ENCODE measurements at places on chromosomes 13 and 19.

DNA sequence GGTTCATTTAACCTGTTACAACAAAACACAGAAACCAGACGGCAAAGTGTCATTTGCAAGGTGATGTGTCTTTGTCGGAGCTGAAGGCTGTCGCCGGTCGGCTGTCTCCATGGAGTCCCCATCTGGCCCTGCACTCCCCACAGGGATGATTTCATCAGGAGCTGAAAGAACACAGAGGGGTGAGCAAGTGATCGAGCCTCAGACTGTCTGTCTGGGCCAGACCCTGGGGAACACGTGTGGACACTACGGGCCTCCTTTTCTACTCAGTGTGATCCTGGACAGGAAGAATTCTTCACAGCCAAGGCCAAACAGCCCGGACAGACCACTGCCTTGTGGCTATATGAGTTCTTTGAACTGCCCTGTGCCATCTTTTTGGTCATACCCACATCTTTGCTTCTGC is 85.1 kb downstream of the RNASEH2B start:
- no peak for DNase-seq

DNA sequence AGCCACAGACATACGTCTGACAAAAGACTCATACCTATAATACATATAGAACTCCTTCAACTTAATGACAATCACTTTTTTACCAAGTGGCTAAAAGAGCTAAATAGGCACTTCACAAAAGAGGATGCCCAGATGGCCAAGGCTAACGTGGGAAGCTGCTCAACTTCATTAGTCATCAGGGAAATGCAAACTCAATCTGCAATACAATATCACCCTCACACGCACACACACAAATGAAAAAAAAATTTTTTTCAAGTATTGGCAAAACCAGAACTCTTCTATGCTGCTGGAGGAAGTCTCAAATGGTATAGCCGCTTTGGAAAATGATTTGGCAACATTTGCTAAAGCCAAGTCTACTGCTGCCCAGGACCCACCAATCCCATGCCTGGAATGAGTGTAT is 14.6 kb upstream of the DNMT1 start:
- DNase-seq = no peak

DNA sequence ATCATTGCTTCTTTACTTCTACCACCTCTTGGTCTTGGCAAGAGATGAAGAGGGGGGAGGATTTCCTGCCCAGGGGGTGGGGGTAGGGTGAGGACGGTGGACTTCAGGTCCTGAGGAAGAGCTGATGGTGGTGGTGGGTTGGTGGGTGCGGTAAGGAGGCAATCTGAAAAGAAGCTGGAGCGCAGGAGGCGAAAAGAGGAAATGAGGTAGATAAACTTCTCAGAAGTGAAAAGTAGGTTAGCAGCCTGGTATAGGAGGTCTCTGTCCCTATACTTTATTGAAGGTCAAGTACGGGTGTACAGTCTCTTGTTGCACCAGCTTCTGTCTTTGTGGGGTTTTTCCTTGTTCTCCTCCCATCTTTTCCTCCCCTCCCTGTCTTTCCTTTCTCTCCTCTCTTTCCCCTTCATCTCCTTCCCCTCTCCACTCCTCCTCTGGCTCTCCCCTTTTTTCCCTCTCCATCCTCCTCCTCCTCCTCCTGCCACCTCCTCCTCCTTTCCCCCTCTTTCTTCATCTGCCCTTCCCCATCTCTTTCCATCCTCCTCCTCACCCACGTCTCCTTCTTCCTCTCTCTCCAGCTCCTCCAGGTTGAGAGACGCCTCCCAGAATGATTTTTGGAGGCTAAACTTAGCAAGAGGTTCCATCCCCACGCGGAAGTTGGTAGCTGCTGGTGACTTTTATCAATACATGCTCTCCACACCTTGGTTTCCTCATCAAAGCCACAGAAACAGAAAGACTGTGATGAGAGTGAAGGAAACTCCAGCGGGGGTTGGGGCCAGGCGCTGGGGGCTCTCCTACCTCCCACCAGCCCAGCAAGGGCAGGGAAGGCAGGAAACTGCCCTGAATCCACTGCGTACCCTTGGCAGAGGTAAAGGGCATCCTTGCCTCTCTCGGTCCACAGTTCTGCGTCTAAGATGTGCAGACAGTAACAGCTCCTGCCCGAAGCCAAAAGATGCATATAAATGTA is 15.3 kb downstream of the TNFSF14 start:
- peak; percentile 67 for DNase-seq

DNA sequence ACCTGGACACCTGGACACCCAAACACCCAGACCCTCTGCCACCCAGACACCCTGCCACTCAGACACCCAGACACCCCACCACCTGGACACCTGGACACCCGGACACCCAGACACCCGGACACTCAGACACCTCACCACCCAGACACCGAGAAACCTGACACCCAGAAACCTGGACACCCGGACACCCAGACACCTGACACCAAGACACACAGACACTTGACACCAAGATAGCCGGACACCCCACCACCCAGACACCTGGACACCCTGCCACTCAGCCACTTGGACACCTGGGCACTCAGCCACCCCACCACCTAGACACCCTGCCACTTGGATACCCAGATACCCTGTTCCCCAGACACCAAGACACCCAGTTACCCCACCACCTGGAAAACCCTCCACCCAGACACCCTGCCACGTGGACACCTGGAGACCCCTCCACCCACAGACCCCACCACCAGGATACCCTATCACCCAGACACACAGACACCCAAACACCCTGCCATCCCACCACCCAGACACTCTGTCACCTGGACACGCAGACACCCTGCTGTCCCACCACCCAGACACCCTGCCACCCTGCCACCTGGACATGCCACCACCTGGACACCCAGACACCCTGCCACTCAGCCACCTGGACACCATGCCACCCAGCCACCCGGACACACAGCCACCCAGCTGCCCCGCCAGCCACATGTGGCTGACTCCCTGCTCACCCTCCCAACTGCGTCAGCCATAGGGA is 17.4 kb downstream of the C19orf12 start:
- DNase-seq = no peak

DNA sequence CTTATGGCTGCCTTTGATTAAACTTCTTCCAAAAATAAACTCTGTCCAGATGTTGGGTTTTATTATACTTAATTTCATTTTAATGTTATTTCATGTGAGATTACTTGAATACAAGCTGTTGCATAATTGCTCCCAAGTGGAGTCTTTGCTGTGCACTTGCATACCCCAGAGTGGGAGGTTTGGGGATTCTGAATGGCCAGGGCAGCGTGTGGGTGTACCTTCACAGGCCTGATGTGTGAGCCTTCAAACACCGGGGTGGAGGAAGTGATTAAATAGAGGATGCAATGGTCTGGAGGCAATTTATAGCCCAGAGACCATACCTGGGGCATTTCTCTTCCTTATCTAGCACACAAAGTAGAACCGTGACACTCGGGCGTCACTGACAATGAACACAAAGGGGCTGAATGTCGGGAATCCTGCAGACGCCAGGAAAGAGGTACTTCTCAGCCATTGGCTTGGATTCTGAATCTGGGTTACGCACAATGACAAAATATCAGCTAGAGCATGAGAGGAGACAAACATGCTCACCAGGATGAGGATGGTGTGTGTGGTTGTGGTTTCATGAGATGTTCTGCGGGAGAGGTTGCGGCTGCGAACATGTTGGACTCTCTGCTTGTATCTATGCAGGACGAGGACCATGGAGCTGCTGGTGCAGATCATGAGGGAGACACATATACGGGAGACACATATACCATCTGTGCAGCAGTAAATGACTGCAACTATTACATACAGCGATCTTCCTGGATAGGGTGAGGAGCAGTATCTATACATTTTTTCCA is 7.1 kb upstream of the LILRA5 start:
- DNase-seq = no peak

DNA sequence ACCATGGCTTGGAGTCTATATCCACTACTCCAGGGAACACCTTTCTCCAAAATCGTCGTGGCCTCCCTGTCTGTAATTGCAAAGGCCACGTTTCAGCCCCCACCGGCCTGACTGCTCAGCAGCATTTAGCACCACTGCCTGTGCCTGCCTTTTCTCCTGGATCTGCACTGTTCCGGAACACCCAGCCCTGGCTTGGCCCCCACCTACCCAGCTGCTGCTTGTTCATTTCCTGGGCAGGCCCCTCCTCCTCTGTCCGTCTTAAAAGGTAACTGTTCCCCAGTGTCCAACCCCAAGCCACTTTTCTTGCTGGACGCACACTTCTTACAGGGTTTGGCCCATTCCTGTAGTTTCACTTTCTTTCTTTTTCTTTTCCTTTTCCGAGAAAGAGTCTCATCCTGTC is 8.5 kb upstream of the SYT5 start:
- DNase-seq = no peak

GRCh38 chr19:32969549-32969948 is 2.2 kb downstream of the CEP89 start:
- DNase-seq = no peak

DNA sequence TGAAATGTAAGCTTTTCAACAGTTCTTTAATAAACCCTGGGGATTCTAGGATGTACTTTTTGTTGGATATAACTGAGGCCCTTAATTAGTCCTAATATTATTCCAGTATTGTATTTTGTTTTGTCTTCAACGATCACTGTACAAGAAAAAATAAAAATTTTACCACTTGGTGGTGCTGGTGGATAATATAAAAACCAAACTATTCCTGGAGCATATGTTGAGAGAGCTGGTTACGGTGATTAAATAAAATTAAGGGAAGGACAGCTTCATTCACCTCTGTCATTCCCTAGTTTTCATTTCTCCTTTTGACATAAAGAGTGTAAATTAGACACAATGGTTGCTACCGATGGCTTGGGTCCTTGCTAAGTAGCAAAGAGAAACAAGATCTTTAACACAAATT is 598.6 kb upstream of the PCDH20 start:
- DNase-seq = no peak

DNA sequence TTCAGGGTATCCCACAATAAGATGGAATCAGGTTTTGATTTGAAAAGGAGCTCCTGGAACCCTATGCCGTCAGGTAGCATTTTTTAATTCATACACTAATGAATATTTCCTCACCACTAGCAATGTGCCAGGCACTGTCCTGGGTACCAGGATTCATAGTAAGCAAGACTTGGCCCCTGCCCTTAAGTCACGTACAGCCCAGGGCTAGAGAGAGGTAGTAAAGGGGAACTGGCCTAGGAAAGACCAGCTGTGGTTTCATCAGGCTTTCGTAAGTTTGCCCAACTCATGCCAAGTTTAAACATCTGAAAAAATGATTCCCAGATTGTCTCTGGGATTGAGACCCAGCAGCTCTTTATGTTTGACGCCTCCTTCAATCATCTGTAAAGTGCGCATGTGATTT is 45.9 kb upstream of the AMER2 start:
- no peak for DNase-seq

GRCh38 chr19:55640043-55640576 is 692 bp upstream of the ZNF580 start:
- DNase-seq = peak; percentile 82

GRCh38 chr13:102763741-102764140 is 9.8 kb downstream of the TEX30 start:
- no peak for DNase-seq

DNA sequence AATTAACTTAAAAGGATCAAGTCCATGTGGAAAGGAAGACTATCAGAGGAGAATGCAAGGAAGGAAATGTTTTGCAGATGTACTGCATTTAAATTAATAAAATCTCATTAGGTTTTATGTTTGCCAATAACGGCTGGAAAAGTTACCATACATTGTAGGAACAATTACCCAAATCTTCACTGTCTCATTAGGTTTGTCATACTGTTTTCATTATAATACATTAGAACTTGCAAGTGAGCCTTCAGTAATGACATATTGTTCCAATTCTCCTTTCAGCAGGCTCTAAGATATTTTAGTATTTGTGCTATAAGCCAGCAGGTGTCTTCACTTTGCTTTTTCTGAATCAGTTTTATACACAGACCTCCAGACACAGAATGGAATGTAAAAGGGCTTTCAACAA is 661.6 kb upstream of the KLHL1 start:
- no peak for DNase-seq

DNA sequence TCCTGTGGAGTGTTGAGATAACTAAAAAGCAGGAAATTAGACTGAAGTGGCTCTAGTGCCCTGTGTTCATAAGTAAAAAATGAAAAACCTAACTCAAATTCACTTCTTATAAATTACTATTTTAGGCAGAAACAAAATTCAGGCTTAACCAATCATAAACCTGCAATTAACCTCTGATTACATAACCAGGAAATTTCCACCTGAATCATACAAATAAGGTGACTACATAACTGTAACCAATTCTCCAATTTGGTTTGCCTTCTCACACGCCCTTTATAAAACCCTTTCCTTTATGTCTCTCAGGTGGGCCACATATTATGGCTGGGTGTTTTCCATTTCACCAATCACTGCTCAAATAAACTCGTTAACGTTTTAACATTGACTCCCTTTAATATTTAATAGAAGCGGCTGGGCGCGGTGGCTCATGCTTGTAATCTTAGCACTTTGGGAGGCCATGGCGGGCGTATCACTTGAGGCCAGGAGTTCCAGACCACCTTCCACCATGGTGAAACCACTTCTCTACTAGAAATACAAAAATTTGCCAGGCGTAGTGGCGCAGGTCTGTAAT is 22.9 kb upstream of the ZNF724 start:
- no peak for DNase-seq

DNA sequence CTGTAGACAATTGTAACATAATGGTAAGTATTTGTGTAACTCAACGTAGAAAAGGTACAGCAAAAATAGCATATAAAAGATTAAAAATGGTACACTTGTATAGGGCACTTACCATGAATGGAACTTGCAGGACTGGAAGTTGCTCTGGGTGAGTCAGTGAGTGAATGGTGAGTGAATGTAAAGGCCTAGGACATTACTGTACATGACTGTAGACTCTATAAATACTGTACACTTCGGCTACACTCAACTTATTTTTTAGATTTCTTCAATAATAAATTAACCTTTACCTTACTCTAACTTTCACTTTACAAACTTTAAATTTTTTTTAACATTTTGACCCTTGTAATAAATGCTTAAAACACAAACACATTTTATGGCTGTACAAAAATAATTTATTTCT is 72.1 kb upstream of the FAM216B start:
- DNase-seq = no peak

DNA sequence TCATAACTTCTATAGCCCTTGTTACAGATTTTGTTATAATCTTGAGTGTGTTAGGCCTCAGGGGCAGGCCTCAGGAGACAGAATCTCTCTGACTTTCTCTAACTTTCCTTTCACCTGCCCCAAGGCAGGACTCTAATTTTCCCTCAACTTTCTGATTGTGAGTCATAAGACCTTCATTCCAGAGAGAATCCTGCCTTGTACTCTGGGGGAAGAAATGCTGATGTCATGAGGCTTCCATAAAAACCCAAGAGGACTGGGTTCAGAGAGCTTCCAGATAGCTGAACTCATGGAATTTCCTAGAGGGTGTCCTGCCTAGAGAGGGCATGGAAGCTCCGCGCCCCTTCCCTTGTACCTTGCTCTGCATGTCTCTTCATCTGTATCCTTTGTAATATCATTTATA is 5.3 kb upstream of the KBTBD6 start:
- DNase-seq = no peak

- no peak for DNase-seq
Observed at GRCh38 chr19:32053376-32053775, 292.0 kb upstream of the ZNF507 start.

DNA sequence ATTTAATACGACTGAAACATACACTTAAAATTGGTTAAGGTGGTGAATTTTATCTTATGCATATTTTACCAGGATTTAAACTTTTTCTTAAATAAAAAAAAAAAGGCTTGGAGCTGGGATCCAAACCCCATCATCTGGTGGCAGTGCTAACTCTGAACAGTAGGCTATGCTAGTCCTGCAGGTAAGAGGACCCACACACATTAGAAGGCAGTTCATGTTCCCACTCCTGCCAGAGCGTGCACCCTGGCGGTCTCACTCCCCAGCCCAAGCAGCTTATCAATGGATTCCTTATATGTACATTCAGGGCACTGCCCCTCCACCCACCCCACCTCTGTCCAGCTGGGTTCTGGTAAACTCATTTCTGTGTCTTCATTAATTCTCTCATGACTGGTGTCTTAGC is 31.3 kb upstream of the CEBPA start:
- DNase-seq = no peak

All from CD4-positive, alpha-beta T cell treated with Interferon alpha-2 for 1 hour (primary cell).